ENCODE measurements at places on chromosomes 3 and 15. TPM values are rescaled to one million over a fixed set of nuclear protein-coding genes. Genes with fewer than 3 reads are reported as not detected.

The FOXL2NB gene
- total RNA-seq = 2.0 TPM

The CD200 gene
- 0.45 TPM for total RNA-seq

The DOCK3 gene
- total RNA-seq = 0.09 TPM

DNA sequence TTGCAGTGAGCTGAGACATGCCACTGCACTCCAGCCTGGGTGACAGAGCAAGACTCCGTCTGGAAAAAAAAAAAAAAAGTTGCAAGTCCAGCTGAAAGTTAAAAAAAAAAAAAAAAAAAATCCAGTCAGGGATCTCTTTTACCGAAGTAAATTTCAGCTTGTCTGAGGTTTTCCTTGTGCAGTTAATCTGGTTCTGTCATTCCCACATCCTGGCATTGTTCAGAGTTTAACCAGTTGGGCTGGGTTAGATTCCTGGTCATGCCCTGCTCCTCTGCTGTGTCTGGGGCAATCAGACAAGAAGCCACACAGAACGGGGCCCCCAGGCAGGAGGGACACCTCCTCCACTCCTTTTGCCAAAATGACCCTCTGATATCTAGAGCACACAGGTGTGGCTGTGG is 84.1 kb upstream of the KLHL25 start:
- no peak for DNase-seq

DNA sequence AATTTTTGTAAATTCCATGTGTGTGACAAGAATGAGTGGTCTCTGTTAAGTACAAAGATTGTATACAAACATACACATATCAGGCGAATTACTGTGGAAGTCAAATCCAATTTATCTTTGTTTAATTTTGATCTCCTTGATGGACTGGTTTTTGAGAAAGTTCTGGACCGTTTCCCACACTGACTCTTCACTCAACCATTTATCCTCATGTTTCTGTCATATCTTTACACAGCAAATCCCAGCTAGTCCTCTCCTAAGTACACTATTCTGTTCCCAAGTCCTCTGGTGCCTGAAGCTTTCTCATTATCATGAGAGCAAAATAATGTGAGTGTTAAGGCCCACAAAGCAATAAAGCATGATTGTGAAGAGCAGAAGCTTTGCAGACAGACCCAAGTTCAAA is 189.9 kb downstream of the WNT5A start:
- no peak for DNase-seq

GRCh38 chr15:38818157-38818790 is 253.7 kb upstream of the RASGRP1 start:
- DNase-seq = no peak

DNA sequence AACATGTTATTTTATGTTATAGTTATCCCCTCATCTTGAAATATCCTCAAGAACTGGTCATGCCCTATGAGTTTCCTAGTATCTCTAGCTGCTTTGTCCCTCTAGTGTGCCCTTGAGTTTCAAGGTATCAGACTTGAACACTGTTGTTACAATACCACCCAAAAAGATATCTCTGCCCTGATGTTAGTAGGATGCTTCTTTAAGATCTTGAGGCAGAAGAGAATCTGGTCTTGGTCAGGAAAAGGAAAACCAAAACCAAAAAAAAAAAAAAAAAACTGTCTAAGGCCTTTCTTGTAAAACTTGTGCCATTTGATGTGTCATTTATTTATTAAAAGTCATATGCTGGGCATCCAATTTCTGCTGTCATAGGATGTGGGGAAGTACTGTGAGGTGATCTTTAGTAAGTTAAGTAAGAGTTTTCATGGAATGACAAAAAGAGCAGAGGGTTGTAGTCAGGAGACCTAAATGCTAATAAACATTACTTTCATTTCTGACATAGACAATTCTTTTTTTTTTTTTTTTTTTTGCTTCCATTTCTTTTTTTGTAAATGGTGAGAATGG is 229.7 kb downstream of the NECTIN3 start:
- DNase-seq = no peak

Measured in Caco-2 (cell line).